ENCODE measurements at places on chromosomes 7 and 10. TPM values are rescaled to one million over a fixed set of nuclear protein-coding genes. Genes with fewer than 3 reads are reported as not detected.

- no peak for DNase-seq
These were observed 5.1 kb downstream of the EVX1 start for GRCh38 chr7:27247452-27248426.

DNA sequence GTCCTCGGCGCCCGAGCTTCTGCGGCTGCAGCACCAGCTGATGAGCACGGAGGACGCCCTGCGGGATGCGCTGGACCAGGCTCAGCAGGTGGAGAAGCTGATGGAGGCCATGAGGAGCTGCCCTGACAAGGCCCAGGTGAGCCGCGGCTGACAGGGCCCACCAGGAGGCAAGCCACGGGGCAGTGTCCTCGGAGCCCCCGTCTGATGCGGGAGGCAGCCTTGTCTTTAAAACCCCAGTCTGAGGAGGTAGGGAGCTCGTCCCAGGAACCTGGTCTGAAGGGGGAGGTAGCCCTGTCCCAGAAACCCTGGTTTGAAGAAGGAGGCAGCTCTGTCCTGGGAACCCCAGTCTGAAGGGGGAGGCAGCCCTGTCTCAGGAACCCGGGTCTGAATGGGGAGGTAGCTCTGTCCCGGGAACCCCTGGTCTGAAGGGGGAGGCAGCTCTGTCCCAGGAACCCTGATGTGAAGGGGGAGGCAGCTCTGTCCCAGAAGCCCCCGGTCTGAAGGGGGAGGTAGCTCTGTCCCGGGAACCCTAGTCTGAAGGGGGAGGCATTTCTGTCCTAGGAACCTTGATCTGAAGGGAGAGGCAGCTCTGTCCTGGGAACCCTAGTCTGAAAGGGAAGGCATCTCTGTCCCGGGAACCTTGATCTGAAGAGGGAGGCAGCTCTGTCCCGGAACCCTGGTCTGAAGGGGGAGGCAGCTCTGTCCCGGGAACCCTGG is 53.1 kb upstream of the GTF2IRD1 start:
- no peak for DNase-seq

DNA sequence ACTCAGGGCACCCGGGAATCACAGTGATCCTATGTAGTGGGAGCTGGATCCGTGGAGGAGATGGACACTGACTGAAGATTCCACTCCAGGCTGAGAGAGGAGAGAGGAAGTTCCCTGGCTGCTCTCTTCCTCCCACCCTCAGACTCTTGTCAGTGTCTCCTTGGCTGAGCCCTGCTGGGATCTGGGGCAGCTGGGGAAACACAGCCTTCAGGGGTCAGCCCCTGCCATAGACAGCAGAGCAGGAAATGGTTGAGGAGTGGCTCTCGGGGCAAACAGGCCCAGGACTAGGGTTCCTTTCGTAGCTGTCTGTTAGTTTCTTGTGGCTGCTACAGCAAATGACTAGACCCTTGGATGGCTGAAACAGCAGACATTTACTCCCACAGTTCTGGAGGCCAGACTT is 174.4 kb upstream of the BMPER start:
- DNase-seq, result no peak

DNA sequence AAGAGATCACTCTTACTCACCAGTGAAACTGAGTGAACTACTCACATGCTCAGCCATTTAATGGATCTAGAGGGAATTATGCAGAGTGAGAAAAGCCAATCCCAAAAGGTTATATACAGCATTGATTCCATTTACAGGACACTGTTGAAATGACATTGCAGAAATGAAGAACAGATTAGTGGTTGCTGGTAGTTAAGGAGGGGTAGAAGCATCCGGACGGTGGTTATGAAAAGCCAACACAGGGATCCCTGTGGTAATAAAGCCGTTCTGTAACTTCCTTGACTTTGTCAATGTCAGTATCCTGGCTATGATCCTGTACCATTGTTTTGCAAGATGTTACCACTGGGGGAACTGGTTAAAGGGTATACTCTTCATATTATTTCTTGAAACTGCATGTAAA is 253.4 kb downstream of the USP6NL start:
- DNase-seq, result no peak

- DNase-seq, result no peak
These were observed 75.3 kb upstream of the DNAAF5 start for GRCh38 chr7:651032-651728.

DNA sequence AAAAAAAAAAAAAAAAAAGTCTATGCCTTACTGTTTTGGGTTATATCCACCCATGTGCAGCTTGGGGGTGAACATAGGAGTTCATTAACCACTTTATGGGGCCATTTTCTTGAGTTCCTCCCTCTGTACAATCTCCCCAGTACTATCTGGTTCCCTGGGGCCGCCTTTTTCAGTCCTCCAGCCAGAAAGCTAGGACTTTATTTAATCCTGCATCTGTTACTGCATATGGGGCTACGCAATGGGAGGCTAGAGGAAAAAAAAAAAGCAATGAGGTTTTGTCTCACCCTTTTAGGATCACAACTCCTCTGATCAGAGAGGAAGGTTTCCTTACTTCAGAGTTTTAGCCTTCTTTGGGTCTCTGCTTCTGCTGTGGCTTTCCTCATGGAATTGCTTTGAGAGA is 51.0 kb downstream of the BTRC start:
- DNase-seq, result no peak

GRCh38 chr7:121276313-121276712 is 52.5 kb upstream of the WNT16 start:
- DNase-seq, result no peak

Gene PIP
- not detected for total RNA-seq

Measured in right atrium auricular region (tissue), 2 donors.